Astrocyte of the spinal cord (primary cell): ENCODE measurements at places on chromosomes 4 and X.
A peak's percentile ranks its signal among the peaks of the same experiment; 100 is the strongest.

DNA sequence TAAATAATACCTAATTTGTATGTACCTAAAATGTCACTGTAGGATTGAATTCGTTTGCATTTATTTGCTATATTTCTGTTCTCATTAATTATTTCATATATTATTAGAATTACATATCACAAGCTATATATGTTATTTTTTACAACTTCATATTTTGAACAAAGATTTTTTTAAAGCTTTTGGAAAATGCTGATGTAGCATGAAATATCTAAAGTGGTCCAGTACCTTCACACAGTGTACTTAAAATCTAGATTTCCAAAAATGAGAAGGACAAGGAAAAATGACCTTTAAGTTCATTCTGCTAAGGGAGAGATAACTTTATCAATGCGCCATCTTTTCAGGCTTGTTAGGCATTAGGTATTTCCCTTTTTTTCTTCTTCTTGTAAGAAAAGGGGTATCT is 71.8 kb downstream of the LARP7 start:
- no peak for DNase-seq

DNA sequence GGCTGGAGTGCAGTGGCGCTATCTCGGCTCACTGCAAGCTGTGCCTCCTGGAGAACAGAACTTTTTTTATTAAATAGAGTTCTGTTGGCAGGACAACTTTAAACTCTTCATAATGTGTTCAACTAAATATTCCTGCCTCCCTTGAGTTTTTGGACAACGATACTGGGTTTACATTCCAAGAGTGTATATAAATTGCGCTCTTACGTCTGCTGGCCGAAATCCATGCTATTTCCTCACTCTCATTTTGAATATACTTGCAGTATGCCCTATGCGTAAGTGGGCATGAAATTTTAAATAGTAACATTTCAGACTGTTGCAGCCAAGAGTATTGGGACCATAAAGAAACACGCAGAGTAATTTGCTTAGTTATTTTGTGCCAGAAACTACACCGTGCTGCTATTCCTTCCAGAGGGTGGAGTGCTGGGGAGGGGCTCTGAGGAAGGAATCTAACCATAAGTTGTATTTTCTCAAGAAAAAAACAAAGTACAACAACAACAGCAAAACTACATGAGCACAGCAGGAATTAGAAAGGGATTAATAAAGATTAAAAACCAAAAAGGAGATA is 480.0 kb downstream of the NLGN4X start:
- no peak for DNase-seq

DNA sequence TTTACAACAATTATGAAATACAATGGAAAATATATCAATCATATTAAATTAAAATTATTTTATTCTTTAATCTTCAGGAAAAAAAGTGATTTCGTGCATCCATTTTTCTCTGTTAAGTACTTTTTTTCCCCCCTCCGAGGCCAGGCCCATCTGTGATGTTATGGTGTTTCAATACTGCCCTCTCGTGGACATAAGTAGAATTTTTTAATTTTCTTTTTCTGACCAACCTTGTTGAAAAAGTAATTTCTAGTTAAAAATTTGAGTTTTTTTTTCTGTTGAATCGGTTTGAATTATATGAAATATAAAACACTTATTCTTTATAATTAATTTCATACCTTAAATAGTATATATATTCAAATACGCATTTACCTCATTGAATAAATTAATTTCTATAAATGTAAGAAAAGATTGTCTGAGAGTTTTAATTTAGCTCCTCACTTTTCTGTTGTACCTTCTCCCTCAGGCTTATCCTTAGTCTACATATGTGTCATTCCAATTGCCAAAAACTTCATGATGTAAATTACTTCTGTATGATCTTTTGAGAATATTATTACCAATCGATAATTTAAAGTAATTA is 175.8 kb upstream of the TECRL start:
- DNase-seq: peak; percentile 46

DNA sequence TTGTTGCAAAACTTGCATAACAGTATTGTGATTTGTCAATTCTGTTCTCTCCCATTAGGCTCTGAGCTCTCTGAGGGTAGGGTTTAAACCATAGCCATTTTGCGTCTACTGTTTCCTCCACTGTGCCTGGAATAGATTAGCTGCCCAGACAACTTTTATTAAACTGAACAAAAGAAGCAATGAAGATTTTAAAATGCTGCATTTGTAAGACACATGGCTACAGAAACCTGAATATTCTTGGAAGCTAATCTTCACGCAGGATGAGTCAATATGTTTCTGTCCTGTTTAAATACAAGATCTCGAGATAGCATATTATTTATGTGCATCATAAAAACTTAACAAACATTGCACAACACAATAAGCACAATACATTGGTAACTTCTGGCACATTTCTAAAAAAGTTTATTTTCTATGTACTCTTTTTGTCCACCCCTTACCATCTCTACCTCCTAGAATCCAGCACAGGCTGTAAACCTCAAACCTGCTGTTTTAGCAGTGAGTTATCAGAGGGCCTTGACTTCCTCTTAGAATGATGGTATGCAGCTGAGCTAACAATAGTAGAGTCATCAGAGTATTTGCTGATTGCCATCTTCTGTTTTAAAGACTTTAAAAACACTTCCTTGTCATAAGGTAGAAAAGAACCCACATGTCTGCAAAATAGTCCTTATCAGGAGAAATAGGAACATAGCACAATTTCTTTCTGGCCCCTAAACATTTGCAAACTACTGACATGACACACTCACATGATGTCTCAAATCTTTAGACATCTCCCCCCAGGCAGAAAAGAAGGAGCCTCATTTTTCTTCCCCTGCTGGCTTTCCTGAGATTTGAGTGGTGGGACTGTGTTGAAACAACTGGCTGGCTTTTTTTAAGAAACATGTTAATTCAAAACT is 10.6 kb upstream of the CCNG2 start:
- no peak for DNase-seq

- DNase-seq: no peak
Observed at GRCh38 chrX:54992911-54993622, 921 bp downstream of the PFKFB1 start.

DNA sequence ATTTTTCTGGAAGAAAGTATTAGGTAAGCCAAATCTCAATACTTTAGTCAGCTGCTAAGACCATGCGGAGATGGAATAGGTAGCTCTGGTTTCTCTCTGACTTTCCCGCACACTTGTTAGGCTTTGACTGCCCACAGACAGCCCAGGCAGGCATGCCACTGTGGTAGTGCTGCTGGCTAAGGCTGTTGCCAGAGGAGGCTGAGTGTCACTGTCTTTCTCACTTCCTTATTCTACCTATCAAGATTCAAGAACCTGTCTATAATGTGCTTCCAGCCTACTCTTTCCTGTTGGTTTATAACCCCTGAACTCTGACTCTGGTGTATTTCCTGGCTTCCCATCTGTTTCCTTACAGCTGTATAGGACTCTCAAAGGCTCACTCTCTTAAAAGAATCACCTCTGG is 81.8 kb upstream of the TRPC5 start:
- no peak for DNase-seq

DNA sequence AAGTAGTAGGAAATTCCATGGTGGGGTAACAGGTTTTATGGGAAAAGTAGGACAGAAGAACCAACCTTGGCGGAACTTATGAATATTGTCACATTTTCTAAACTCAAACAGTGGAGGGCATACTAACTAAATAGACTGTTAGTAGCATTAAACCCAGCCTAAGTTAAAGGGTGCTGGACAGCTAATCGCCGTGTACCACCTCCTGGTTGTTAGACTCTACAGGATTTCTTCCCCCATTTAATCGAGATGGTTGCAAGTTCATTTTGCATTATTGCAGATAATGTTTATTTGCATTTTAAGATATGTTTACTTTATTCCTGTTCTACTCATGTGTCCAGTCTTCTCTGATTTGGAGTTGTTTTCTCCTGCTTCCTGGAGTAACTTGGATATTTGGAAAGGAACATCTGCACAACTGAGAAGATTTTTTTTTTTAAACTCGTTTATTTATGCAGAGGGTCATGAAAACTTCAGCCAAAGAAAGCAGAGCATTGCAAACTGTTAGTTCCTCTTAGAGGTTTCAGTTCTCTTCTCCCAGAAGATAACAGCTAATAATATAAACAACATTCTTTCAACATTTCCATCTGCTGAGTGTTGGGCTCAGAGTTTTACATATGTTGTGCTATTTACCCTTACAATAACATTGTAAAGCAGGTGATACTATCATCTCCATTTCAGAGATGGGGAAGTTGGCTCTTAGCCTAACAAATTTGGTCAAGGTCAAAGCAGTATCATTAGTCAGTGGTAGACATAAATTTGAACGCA is 51.5 kb upstream of the TBC1D9 start:
- peak; percentile 44 for DNase-seq

- no peak for DNase-seq
Observed at GRCh38 chr4:140092094-140092851, 61.7 kb downstream of the MAML3 start.

DNA sequence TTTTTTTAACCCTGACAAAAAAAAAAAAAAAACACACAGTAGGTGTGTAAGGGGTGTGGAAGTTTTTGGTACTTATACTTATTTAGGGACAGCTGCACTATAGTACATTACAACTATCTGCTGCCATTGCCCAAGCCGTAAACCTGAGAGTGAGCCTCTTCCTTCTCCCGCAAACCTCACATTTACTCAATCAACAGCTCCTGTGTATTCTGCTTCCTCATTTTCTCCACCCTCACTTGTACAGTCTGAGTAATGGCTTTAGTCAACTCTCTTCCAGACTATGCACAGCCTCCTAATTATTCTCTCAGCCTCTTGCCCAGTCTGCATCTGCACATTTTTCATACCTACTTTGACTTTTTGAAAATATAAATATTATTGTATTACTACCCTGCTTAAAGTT is 362.0 kb downstream of the ADAM29 start:
- no peak for DNase-seq

- DNase-seq: no peak
Observed at GRCh38 chrX:11401966-11402365, 108.8 kb downstream of the AMELX start.

DNA sequence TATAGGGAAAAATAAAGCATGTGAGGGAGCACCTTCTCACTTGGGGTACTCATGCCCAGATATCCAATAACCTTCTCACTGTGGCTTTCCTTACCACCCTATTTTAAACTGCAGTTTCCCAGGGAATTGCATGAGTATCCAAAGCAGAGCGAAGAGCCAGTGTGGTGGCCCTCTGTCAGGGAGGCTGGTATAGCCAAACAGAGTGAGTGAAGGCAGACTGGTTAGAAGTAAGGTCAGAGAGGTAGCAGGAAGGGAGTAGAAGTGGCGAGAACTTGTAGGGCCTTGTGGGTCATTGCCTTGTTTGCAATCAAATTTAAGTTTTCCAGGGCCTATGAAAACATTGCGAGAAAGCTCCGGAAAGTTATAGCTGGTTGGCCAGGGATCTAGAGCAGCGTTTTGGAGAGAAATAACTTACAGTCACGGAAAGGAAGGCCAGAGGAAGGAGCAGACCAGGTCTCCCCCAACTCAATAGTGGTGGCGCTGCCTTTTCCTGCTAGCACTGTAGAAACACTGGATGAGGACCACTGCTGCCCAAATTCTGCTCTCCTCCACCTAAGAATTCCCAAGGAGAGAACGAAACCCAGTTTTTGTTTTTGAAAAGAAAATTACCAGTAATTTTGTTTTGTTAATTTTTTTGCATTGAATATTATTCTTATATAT is 77.2 kb downstream of the PDLIM5 start:
- DNase-seq: no peak

- DNase-seq: no peak
Observed at GRCh38 chr4:15400226-15400625, 27.6 kb upstream of the C1QTNF7 start.

DNA sequence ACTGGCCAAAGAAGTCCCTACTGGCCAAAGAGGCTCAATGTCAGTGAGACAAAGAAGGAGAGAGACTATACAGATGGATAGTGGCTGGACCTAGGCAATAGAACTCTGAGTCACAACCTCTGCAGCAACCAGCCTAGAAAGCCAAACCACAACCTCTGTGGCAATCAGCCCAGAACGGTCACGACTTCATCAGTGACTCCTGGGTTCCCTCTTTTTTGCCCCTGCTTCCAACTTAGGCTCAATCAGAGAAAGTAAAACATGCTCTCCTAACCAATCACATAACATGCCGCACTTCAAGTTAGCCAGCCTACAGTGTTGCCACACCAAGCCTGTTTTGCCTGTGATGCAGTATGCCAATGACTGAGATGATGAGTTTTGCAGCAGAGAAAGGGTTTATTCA is 203.4 kb downstream of the ANAPC10 start:
- DNase-seq: peak; percentile 94

DNA sequence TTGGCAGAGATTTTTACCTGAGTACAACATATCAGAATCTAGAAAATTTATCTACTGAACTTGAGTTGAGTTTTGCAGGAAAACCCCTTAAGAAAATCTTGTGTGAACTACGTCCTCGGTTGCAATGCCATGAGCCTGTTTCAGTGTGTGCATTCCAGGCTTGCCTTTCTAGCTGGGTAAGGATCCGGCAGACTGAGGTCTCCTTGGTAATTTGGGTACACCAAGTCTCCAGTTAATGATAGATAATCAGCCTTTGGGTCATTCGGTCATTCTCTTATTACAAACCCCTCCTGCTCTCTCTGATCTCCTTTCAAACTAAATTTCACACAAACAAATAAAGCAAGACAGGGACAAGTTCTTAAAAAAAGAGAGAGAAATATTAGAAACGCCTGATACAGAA is 5.9 kb upstream of the HAND2 start:
- no peak for DNase-seq

- no peak for DNase-seq
Observed at GRCh38 chrX:136714626-136715599, 65.8 kb downstream of the ARHGEF6 start.

DNA sequence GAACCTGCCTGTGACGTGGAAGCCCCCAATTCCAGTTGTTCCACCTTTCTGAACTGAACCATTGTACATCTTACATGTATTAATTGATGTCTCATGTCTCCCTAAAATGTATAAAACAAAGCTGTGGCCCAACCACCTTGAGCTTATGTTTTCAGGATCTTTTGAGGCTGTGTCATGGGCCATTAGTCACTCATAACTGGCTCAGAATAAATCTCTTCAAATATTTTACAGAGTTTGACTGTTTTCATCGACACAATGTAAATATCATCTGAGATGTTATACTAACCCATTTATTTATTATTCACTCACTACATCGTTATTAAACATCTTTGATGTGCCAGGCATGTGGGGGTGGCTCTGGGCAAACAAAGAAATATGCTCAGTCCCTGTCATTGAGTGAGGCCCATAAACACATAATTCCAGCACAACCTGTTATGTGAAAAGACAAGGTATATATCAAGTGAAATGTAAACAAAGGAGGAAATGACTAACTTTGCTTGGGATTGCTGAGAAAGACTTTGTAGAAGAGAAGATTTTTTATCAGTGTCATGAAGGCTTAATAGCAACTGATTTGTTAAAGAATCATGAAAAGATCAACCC is 34.5 kb upstream of the PPM1K start:
- no peak for DNase-seq

DNA sequence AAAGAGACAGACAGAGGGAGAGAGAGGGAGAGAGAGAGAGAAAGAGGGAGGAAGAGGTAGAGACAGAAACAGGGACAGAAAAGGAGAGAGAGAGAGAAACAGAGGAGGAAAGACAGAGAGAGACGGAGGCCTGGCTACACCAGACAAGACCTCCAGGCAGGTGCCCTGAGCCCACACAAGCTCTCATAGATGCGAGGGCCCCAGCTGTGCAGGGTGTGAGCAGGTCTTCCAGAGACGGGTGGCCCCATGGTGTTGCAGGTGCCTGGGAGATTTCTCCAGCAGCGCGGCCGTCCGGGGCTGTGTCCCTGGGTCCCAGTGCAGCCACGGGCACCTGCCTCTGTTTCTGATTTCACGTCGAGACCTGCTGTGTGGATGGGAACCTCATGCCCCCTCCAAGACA is 253.0 kb downstream of the SHOX start:
- DNase-seq: no peak
